ENCODE measurements at places on chromosomes 16 and 17.

DNA sequence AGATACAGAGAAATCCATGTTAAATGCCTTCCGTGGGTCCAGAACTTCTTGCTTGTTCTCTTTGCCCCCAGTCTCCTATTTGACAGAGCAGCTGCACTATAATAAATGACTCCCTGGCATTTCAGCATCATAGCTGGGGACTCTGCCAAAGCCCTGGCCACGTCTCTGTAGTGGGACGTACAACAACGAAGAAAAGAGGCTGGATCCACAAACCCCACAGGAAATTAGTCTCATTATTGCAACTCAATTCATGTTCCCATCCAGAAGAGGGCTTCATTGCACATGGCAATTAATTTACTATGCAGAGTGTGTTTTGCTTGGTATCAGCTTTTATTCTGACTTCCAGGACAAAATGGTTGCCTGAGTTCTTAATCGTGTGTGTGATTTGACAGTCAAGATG, 121.3 kb downstream of the CDH13 start:
- no peak for DNase-seq

DNA sequence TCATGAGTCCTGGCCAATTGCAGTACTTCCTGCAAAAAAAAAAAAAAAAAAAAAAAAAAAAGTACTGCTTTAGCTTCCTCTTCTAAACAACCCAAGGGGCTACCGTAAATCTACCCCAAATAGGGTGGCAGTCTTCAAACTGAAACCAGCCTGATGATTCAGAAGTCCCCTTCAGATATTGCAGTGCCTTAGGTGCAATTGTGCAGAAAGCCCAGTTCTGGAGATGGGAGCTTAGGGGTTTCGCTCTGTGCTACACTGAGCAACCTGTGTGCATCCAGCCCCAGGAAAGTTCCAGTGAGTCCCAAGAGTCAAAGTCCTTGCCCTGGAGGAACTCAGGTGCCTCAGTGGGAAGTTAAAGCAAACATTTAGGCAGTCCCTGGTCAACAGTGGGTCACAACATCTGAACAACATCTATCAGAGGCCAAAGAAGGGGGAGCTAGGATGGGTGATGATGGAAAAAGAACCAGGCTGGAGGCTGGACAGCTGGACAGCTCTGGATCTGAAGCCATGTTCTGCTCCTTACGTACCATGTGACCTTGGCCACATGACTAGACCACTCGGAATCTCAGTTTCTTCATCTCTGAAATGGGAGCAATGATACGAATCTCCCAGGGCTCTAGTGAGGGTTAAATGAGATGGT, 6.7 kb upstream of the CIITA start:
- DNase-seq, result no peak

DNA sequence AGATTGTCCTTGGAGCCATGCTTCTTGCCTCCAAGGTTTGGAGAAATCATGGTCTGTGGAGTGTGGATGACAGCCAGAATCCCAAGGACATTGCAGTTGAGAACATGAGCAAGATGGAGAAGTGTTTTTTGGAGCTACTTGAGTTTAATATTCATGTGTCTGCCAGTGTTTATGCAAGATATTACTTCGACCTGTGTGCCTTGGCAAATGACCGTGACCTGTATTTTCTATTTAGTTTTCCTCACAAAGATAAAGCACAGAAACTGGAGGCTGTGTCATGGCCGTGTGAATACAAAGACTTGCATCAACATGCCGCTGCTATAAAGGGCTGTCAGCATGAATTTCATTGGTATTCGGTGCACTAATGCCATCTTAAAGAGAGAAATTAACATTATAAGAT, 9.0 kb downstream of the GGA2 start:
- no peak for DNase-seq

- DNase-seq, result no peak
These were observed 123.1 kb downstream of the SLC39A11 start for GRCh38 chr17:72969293-72969906.

- no peak for DNase-seq
These were observed 289.4 kb downstream of the ABCC12 start for GRCh38 chr16:47866423-47866822.

- DNase-seq, result no peak
These were observed 43.1 kb upstream of the HAPSTR1 start for GRCh38 chr16:9048302-9048700.

DNA sequence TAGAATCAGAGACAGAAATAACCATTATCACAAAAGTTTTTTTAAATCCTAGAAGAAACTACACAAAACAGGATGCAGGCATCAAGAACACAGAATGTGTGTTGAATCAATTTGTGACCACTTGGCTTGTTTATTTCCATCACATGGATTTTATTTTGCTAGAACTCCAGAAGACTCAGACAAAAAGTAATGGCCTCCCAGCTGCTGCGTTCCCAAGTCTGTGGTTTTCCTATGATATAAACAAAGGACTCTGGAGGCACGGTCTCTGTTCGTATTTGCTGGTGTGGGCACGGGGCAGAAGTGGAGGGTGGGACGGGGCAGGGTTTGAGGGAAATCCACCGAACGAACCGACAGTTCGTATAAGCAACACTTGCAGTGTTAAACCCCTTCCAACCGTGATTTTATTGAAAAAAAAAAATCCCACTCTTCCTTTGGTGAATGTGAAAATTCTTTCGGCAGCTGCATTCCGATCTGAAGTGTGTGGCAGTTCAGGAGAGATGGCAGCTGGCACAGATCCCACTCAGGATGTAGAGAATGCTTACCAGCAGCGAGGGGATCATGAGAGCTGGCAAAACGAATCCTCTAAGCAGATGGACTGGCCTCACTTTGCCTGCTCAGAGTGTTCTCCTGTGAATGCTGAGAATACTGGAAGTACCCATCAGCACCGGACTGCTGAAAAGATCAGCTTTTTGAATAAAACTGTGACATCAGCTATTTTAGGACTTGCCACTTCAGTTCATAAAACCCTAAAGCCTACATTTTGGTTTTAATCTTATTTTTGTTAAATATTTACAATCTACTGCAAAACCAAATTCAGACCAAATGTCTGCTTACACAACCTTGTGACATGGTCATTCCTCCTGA, 165.2 kb downstream of the VPS53 start:
- DNase-seq, result no peak

DNA sequence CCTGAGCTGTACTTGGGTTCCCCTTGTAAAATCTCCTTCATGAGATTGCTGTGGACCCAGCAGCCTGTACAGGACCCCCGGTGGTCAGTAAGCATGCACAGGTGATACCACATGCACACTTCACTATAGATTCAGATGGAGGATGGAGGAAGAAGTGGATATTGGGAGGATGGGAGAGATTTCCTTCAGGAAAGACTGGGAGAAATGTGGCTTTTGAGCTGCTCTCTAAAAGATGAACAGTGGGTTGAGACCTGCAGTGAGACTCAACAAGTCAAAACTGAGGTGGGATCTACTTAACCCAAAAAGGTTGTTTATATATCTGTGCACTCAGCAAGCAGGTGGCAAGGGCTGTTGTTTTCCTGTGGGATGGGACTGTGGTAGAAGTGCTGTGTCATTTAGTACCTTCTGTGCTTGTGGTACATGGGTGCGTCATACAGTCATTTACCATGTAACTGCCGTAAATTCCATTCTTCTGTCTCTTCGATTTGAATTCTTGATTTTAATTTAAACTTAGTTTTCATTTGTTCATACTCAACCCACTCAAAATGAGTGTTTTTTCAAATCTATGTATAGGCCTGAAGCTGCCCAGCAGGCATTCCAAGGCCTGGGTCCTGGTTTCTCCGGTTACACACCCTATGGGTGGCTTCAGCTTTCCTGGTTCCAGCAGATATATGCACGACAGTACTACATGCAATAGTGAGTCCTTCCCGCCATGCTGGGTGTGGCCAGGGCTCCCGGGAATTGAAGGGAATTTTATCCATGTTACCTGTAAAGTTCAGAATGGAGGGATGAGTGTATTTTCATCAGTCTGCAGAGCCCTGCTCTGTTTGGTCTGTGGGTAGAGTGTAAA, 6.9 kb downstream of the HERPUD1 start:
- DNase-seq, result peak; percentile 50

DNA sequence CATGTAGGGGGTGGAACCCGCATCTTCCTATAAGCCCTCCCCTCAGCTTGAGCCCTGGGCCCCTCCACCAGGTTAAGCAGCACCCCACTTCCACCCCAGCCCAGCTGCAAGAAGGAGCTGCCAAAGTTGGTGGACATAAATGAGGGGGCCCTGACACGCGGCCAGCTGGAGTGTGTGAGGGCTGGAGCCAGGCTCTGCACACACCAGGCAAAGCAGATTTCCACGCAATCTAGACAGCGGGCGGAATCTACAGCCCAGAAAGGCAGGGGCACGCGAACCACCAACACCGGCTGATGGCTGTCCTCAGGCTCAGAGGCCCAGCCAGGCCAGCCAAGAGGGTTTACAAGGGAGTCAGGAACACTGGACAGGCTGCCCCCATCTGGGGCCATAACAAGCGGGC, 171.2 kb downstream of the ZNF423 start:
- DNase-seq, result no peak

- DNase-seq, result no peak
These were observed 82.4 kb downstream of the NDE1 start for GRCh38 chr16:15732416-15732815.

GRCh38 chr17:17345294-17345597, 42.1 kb downstream of the NT5M start:
- no peak for DNase-seq

GRCh38 chr17:47119746-47120520, 69.2 kb downstream of the CDC27 start:
- no peak for DNase-seq

DNA sequence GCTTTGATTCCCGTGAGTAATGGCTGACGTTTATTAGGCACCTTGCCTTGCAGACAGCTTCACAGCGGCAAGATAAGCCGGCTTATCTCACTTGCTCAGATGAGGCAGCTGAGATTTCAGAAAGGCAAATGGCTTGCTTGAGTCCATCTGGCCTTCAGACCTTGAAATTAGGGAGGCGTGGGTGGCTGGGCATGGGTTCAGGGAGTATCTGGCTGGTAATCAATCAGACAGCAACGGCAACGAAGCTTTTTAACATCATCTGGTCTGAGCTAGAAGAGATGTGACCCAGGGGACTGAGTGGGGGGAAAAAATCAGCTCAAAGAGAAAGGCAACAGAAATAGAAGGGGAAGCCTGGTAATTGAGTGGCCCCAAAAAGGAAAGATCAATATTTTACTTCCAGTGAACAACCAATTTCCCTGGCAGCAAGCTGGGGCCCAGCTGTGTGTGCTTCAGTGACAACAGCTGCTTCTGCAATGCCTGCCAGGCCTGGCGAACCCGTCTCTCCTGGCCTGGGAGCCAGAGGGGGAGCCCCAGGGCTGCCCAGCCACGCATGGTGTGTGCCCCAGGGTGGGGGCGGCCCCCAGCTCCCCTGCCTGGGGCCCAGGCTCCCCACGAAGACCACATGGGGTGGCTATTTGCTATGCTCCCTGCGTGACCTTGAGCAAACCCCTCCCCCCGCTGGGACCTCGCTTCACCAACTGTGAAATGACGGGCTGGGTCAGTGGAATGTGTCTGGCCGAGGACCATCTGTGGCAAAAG, 34.0 kb downstream of the RAB11FIP4 start:
- no peak for DNase-seq

GRCh38 chr17:34167354-34167753, 87.7 kb upstream of the CCL2 start:
- DNase-seq, result no peak

- DNase-seq, result no peak
These were observed 27.8 kb upstream of the NAT9 start for GRCh38 chr17:74803971-74804370.

DNA sequence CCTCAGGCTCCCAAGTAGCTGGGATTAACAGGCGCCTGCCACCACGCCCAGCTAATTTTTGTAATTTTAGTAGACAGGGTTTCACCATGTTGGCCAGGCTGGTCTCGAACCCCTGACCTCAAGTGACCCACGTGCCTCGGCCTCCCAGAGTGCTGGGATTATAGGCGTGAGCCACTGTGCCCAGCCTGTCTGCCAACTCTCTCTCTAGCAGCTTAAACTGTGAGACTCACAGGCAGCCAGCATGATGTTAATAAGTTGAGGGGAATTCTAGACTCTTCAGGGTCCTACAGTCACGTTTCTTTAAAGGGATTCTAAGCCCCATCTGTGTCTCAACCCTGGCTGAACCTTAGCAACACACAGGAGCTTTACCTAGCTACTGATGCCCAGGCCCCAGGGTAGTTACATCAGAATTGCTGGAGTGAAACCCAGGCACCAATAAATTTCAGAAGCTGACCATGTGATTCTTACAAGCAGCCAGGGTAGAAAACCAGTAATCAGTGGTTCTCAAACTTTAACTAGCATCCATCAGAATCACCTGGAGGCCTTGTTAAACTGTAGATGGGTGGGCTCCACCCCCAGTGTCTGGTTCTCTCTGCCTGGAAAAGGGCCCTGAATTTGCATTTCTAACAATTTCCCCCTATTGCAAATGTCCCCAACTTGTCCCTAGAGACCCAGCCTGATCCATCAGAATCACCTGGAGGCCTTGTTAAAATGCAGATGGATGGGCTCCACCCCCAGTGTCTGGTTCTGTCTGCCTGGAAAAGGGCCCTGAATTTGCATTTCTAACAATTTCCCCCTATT, 30.7 kb downstream of the GPRC5B start:
- no peak for DNase-seq

DNA sequence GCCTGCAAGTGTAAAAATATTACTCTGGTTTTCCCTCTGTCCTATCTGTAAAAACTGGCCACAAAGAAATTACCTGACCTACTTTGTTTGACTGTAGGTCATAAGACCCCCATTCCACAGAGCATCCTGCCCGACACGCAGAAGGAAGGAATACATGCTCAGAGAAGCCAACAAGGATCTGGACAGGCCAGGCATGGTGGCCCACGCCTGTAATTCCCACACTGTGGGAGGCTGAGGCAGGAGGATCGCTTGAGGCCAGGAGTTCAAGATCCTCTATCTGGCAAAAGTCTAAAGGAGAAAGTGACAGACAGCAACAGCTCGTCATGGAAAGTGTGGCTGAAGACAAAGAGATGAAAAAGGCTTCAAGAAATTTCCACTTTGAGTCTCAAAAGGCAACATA, 78.2 kb upstream of the RNU2-1 start:
- DNase-seq, result no peak

GRCh38 chr16:48076455-48077012, 79.3 kb downstream of the ABCC12 start:
- no peak for DNase-seq

DNA sequence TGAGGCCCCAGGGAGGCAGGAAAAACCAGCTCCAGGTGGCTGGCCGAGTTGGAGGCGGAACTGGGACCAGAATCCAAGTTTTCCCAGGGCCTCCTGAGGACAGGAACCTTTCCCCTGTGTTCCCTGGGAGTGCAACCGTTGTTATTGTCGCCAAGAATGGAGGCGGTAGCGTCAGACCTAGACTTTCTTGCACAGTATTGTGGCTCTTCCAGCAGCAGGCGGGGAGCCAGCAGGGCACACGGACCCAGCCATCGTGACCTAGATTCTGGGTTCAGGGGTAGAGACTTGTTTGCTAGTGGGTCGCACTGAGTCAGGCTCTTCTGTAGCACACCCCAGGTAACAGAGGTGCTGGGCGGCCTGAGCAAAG, 667 bp upstream of the KIF19 start:
- DNase-seq, result no peak

- no peak for DNase-seq
These were observed 18.8 kb upstream of the FAM83G start for GRCh38 chr17:19023209-19023999.

DNA sequence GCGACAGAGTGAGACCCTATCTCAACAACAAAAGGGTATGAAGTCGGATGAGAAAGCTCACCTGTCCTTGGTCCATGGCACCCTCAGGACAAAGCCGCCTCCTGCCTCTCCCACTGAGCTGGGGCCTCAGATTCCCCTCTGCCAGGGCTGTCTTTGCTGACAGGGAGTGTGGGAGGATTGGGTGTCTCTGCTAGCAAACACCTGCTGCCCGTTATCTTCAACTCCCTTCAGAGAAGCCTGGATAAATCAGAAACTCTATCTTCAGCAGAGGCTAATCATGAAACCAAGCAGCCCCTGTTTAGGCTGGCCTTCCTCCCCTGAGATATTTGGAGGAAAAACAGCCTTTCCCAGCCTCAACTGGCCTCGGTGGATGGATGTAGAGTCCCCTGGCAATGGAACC, 36.3 kb upstream of the CDH1 start:
- no peak for DNase-seq

All from stimulated activated CD4-positive, alpha-beta T cell treated with anti-CD3 and anti-CD28 coated beads, TNF-alpha, amount 100 ng/mL, for 48 hours (primary cell).